ENCODE measurements at places on chromosomes 5 and 9.
A peak's percentile ranks its signal among the peaks of the same experiment; 100 is the strongest.

DNA sequence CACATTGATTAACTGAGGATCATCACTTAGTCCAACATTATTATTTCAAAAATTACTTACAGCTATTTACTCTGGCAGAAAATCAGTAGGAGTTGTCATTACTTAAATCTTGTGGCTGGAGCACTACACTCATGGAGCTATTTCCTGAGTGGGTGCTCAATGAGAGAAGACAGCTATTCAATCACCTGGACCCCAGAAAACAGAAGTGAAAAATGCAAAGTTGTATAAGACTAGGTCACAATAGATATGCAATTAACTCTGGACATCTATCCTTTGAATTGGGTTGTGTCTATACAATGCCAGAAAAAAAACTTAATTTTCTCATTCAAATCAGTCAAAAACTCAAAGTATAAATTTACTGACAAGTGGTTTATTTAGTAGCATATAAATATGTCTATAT, 340.9 kb downstream of the EFNA5 start:
- no peak for DNase-seq

GRCh38 chr9:89362647-89363310, 44.5 kb downstream of the SECISBP2 start:
- DNase-seq: no peak

- no peak for DNase-seq
Observed at GRCh38 chr9:33340186-33340585, 49.9 kb downstream of the NFX1 start.

GRCh38 chr5:137598399-137598798, 99.3 kb upstream of the SPOCK1 start:
- no peak for DNase-seq

DNA sequence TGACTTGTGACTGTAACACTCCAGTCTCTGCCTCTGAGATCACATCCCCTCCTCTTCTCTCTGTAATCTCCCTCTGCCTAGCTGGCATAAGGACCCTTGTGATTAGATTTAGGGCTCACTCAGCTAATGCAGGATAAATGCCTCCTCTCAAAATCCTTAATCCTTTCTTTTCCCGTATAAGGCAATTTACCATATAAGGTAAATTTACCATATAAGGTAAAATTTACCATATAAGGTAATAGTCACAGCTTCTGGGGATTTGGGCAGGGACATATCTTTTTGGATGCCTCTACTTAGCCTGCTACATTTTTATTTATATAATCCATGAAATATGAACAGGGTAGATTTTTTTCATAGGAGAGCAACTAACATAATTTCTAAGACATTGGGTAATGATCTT, 318.0 kb upstream of the PUM3 start:
- DNase-seq: no peak

GRCh38 chr5:138542180-138542955, 668 bp downstream of the ETF1 start:
- DNase-seq: no peak

GRCh38 chr5:56543441-56544388, 271.6 kb upstream of the MAP3K1 start:
- no peak for DNase-seq

- DNase-seq: no peak
Observed at GRCh38 chr9:2427120-2427891, 194.3 kb upstream of the VLDLR start.

DNA sequence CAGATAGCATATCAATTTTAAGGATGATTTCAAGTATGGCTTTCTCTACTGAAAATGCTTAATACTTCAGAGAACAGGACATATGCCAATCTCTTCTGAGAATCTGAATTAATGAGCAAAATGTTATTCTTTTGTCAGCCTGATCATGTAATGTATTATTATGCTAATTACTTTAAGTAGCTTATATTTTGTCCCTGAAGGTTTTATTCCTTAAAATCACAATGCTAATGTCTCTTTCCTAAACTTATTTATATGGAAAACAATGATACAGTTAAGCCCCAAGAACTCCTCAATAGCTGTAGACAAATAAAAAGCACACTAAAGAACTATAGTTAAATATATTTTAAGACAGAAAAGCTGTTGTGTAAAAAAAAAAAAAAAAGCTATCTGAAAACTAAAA, 256.9 kb upstream of the PTPRD start:
- no peak for DNase-seq

DNA sequence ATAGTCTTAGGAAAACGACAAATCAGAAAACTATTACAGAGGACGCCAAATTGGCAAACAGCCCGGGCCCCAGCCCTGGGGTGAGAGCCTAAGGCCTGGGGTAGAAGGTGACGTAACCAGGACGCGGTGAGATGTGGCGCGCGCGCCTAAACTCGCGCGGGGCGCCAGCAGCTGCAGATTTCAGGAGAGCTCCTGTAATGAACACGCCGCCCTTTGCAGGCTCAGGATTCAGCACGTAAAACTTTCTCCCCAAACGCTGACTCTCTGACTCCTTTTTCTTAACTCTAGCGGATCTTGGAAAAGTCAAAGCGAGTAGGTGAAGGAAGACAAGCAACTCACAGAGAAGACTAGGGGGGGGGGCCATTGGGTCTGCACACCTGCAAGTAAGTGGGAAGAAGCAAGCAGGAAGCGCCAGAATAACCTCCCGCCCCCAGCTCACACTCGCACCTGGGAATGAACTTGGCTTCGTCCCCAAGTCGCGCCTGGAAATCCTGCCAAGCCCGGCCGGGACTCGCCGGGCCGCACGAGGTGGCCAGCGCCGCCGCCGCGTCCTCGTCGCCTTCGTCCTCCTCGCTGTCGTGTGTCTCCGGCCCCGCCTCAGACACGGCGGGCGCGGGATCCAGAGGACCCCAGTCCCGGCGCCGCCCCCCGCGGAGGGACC, 822 bp downstream of the RASEF start:
- no peak for DNase-seq

DNA sequence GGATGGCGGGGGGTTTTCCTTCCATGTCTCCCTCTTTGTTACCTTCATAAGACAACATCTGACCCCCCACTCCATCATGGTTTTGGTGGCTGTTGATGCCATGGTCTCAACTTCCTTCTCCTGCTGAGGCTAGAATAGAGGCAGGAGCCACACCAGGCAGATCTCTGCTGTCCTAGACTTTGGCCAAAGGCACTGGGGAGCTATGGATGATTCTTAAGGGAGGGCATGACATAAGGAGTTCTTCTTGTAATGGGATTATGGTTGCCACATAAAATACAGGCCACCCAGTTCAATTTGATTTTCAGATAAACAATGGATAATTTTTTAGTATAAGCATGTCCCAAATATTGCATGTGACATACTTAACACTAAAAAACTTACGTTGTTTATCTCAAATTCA, 52.2 kb upstream of the IER5L start:
- DNase-seq: no peak

DNA sequence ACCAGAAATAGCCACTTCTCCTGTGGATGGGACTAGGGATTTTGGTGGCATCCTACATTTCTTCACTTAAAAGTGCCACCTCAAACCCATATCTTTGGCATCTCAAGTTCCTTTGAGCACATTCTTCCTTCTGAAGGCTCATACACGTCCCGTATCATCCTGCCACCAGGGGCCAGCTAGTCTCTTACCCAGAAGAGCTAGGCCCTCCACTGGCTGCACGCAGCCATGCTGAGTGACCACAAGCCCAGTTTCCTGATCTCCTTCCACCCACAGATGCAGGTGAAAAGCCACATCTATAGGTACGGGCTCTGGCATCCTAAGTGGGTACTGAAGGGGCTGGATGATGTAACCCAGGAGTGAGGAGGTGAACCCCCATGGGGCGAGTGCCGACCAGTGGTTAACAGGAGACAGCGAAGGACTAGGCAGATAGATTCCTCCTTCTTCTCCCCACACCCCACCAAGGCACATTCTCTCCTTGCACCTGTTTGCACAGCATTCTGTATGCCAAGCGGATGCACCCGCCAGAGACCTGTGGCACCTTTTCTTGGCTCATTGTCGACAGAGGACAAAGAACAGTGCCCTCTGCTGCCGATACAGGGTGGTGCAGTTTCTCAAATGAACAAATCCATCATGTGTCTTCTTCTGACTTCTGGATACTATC, 14.4 kb upstream of the SCGB3A1 start:
- peak; percentile 61 for DNase-seq

- no peak for DNase-seq
Observed at GRCh38 chr5:115661101-115661500, 35.3 kb upstream of the TMED7 start.

- DNase-seq: no peak
Observed at GRCh38 chr9:130101915-130102314, 48.2 kb downstream of the GPR107 start.

DNA sequence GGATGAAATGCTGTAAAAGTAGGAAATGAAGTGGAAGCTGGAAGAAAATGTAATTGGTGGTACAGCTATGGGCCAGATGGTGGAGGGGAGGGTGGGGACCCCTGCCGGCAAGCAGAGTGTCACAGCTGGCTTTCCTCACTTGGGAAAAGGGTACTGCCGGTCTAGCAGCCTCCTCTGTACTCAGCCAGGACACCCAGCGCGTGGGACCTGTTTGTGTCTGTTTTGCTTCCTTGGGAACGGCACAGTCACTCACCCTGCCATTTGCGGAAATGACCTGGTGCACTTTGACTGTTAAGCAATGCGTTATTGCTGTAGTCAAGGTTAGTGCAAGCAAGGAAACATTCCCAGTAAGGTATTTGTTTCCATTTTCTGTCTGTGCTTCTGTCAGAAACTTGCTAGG, 10.1 kb downstream of the TMEM252 start:
- no peak for DNase-seq

DNA sequence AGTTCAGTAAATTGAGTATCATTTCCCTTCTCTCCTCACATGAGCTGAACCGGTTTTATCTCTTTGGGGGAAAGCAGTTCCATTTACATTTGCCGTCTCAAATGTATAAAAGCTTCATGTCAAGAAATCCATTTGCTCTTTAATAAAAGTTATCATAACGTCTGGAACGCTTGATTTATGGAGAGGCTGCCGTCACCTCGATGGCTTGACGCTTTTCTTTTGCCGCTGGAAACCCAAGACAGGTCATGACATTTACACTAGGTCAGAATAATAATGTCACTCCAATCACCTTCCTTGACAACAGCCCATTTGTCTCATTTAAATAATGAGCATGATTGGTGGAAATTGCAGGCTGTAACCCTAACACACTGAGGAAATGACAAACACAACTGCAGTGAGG, 443.4 kb downstream of the IRX1 start:
- DNase-seq: no peak

DNA sequence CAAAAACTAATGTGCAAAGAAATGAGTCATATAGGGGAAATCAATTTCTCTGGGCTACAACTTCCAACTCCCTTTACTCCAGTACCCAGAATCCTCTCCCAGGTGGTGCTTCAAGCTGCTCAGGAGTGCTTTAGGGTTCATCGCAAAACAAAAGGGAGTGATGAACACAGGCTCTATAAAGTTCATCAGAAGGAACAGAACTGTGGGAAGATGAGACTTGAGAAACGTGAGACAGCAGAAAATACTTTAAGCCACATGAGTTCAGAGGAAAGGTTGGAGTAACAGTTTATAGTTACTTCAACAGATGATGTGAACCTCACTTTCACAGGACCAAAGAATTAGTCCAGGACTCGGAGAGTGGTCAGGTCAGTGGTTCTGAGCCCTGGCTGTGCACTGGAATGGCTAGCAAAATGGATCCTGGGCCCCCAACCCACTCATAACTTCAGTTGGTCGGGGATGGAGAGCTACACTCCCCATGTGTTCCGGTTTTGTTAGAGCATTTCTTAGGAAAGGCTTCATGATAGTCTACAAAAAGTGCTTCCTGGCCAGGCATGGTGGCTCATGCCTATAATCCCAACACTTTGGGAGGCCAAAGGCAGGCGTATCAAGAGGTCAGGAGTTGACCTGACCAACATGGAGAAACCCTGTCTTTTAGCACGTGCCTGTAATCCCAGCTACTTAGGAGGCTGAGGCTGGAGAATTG, 4.3 kb downstream of the RPL12 start:
- no peak for DNase-seq

- peak; percentile 6 for DNase-seq
Observed at GRCh38 chr9:122346478-122347347, 24.1 kb upstream of the PTGS1 start.

GRCh38 chr9:107690021-107690420, 200.5 kb upstream of the KLF4 start:
- DNase-seq: no peak

DNA sequence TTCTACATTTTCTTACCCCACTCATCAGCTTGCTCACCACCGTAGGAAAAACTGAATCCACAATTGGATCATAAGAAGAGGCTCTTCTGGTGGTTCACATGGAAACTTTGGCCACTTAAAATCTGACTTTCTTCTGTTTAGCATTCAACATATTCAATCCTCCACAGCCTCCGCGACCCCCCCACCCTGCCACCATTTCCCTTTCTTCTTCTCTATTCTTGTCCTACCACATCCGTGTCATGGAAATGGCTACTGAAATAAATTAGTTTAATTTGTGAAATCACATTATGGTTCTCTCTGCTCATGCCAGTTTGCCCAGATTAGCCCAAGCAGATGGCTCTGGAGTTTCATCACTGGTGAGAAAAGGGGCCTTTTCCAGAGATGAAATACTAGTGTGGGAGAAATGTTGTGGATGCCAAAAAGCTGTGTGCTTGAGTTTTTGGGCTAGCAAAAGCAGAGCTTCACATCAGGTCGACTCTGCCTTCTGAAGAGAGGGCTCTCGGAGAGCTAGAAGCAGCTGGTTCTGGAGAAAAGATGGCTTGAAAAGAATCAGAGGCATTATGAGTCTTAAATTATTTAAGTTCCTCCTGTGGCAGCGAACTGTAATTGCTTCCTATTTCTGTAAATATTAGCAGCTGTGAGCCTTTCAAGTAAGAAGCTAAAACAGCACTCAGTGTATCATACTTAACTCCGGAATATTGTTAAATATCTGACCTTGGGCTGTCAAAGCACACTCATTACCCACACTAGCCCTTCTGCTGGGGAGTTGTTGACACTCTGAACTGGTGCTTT, 107.1 kb downstream of the MAT2B start:
- no peak for DNase-seq

DNA sequence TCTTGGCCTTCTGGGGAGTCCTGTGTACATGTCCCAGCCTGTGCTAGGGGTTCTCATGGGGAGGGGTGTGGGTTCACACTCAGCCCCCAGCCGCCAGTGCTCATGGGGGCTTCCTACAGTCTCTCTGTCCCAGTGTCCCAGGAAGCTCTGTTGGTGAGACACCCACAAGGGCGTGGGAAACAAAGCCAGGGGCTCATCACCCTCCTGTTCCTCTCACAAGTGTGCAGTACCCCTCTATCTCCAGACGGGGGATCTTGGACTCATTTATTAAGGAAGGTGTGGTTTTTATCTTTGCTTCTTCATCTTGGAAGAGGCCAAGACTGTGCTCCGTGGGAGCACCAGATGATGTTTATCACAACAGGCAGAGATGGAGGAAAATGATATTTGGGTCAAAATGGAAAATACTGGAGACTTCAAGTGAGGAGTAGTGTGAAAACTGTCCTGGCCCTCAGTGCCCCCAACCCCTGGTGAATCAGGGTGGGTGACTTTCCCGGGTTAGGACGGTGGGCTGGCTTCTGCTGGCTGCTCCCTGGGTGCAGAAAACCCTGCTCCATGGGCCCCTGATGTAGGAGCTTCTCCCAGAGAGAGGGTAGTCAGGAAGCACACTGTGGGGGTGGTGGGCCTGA, 15.2 kb downstream of the TMEM171 start:
- DNase-seq: no peak

GRCh38 chr9:91711755-91712601, 238.1 kb downstream of the ROR2 start:
- peak; percentile 27 for DNase-seq

- DNase-seq: no peak
Observed at GRCh38 chr9:87148331-87149104, 201.2 kb upstream of the GAS1 start.

GRCh38 chr5:40828690-40829661, 6.0 kb downstream of the RPL37 start:
- no peak for DNase-seq

GRCh38 chr5:2805080-2805479, 53.6 kb upstream of the IRX2 start:
- DNase-seq: no peak
